ENCODE measurements at places on chromosomes 5 and 9.

GRCh38 chr5:129963359-129963758 is 59.1 kb downstream of the CHSY3 start:
- no peak for DNase-seq

- DNase-seq: no peak
These were observed 47.8 kb downstream of the AHRR start for GRCh38 chr5:369151-369868.

DNA sequence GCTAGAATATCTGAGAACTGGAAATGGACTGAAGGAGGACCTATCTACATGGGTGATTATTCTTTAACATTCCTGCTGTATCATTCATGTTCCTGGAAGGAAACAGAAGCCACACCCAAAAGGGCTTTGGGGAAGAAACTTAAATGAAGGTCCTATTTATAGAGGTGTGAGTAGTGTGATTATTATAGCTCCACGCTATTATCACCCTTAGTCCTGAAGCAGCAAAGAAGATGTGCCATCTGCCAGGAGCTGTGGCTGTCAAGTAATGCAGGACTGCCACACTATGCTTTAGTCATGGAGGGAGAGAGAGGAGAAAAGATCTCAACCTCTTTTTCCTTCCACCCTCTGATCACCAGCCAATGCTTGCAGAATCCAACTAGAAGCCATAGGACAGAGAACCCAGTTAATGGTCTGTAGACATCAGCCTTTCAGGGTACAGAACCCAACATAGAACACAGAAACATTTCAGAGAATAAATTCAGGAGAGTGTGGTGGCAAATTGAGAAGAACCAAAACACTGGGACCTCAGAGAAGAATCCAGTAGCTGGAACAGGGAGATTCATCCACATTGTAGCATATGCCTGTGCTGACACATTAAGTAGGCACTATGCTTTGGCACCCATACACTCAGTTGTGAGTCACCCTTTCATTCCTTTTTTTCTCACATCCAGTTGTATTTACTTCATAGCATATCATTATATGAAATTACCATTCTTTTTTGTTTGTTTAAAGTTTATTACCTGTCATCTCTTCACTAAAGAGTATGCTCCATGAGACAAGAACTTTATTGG is 21.0 kb upstream of the RNF180 start:
- no peak for DNase-seq

DNA sequence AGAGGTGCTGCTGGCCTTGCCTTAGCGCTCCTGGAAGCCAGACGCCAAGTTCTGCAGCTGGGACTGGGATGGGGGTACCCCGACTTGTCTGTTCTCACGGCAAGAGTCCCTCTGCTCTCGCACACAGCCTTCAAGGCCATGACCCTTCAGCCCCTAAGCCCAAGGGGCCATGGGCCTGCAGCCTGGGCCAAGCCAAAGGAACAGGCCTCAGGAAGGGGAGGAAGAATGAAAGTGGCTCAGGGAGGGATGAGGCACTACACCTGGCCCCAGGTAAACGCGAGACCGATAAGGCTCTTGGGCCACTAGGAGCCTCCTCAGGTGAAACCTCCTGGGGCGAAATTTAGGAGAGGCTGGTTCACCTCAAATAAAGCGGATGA is 3.9 kb downstream of the EBF1 start:
- no peak for DNase-seq

- no peak for DNase-seq
These were observed 15.8 kb downstream of the ERGIC1 start for GRCh38 chr5:172849606-172850453.

DNA sequence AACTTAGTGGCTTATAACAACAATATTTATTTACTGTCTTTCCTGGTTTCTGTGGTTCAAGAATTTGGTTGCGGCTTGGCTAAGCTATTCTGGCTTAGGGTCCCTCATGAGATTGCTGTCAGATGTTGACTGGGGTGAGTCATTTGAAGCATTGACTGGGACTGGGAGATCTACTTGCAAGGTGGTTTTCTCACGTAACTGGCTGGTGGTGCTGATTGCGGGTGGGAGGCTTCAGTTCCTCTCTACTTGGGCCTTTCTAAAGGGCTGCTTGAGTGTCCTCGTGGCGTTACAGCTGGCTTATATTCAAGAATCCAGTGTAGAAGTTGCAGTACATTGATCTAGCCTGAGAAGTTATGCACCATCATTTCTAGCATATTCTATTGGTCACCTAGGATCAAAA is 218.5 kb upstream of the ELAVL2 start:
- DNase-seq: no peak

DNA sequence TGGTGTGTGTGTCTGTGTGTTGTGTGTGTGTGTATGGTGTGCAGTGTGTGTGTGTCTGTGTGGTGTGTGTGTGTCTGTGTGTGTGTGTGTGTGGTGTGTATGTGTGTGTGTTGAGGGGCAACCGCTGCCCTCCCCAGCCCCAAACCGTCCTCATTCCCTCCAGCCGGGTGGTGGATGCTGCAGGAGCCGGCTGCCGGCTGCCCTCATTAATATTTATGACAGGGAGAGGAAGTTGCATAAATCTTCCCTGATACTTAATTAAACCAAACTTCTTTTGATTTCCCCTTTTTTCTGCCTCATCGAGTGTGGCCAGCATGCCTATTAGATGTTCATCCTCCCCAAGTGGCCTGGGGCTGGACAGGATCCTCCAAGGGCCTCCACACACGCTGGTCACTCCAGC is 121.4 kb upstream of the MVB12B start:
- no peak for DNase-seq

- no peak for DNase-seq
These were observed 697.5 kb upstream of the GRAMD2B start for GRCh38 chr5:125725691-125726090.

- DNase-seq: no peak
These were observed 7.1 kb upstream of the MYOZ3 start for GRCh38 chr5:150653762-150654556.

GRCh38 chr9:37026113-37026930 is 7.7 kb downstream of the PAX5 start:
- DNase-seq: no peak

DNA sequence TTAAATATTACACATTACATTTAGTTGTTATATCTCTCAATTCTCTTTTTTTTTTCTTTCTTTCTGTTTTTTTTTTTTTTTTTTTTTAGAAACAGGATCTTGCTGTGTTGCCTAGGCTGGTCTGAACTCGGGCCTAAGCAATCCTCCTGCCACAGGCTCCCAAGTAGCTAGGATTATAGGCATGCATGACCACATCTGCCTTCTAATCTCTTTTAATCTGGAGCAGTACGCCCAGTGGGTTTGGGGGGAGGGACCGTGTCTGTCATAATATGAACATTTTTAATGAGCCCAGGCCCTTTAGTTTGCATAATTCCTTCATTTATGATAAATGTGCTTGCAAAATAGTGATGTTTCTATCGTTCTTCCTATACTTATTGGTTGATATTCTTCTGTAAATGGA is 10.3 kb downstream of the RHOBTB3 start:
- DNase-seq: no peak

- no peak for DNase-seq
These were observed 41.6 kb upstream of the TMEM215 start for GRCh38 chr9:32741706-32742105.

DNA sequence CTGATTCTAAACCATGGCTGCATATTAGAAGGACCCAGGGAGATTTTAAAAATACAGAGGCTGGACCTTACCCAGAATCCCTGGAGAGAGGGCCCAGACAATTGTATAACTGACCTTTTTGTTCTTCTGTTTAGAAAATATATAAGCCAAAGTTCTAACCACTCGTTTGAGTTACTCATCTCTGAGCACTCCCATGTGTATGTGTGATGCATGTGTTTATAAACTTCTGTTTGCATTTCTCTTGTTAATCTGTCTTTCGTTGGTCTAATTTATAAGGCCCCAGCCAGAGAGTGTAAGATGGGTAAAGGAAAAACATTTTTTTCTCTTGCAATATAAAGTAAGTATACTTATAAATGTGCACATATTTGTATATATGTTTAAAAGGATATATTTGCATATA is 443.9 kb downstream of the ZNF608 start:
- no peak for DNase-seq

- no peak for DNase-seq
These were observed 52.6 kb upstream of the CXCL14 start for GRCh38 chr5:135631391-135631790.

- no peak for DNase-seq
These were observed 176.4 kb upstream of the IER5L start for GRCh38 chr9:129354498-129354897.

DNA sequence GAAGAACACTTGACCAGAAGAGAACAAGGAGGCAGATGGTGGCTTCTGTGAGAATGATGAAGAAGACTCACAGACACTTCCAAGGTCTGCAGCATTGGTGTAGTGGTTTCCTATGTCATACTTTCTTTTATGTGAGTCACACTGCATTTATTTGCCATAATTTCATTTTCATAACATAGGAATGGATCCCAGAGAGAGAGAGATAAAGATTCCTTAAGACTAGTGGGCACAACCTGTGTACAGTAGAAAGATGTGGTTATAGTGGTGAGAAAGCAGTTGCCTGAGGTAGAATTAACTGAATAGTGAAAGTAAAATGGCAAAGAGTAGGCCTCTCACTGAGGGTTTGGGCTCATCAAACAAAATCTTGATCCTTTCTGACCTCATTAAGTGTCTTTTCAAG is 7.6 kb upstream of the CCDC152 start:
- no peak for DNase-seq

DNA sequence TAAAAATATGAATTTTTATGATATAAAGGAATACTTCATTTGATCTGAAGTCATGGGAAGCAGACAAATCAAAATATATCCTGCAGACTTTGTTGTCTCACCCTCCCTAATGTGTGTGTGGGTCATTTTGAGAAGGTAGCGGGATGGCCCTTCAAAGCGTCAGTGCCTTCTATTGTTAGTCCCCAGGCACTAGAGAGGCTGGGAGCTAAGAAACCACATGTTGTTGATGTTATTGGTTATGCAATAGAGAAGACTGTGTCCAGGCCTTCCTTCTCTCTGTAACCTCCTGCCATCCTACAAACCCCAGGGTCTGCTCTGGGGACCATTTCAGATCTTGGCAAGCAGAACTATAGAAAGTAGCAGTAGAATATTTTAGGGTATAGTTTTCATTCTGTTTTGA is 94.7 kb downstream of the NLN start:
- DNase-seq: no peak

- DNase-seq: no peak
These were observed 23.6 kb downstream of the SREK1IP1 start for GRCh38 chr5:64744914-64745313.

GRCh38 chr5:173689171-173689736 is 72.8 kb upstream of the BOD1 start:
- DNase-seq: no peak

DNA sequence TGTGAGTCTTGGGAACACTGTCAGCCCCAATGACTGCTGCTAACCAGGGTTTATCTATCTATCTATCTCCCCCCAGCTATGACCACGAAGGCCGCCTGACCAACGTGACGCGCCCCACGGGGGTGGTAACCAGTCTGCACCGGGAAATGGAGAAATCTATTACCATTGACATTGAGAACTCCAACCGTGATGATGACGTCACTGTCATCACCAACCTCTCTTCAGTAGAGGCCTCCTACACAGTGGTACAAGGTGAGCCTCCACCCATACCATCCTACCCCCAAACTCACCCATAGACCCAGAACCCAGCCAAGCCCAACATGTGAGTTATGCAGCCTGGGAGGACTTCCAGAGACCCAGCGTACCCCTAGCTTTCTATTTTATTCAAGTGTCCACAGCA is 65.4 kb upstream of the WWC1 start:
- DNase-seq: no peak

All from activated naive CD4-positive, alpha-beta T cell (primary cell).